HepG2 (cell line): ENCODE measurements at places on chromosomes 5 and 9. TPM values are rescaled to one million over a fixed set of nuclear protein-coding genes. Genes with fewer than 3 reads are reported as not detected.

Gene MEIKIN
- not detected in 2 replicates for total RNA-seq

Gene PCDHGB2
- total RNA-seq: 0.64 and 0.77 TPM in 2 replicates

Gene HAPLN1
- total RNA-seq: not detected in 2 replicates

Gene OBP2A
- not detected in 2 replicates for total RNA-seq

Gene TMEM215
- total RNA-seq: not detected in 2 replicates

Gene TNC
- total RNA-seq: not detected in 2 replicates

Gene KIF4B
- 0.04 and 0.11 TPM in 2 replicates for total RNA-seq

Gene TXNDC8
- not detected in 2 replicates for total RNA-seq

Gene OTULINL
- total RNA-seq: 0.36 and 0.40 TPM in 2 replicates

Gene LRRC19
- not detected in 2 replicates for total RNA-seq

Gene ZFP37
- total RNA-seq: 3.7 and 5.6 TPM in 2 replicates

Gene GRM6
- not detected in 2 replicates for total RNA-seq

Gene TSSK1B
- total RNA-seq: not detected in 2 replicates

Gene PIP5K1B
- 15.8 and 20.9 TPM in 2 replicates for total RNA-seq

Gene OR13C4
- total RNA-seq: not detected in 2 replicates

Gene GRXCR2
- total RNA-seq: not detected in 2 replicates

Gene PLPP7
- 0.66 and 1.2 TPM in 2 replicates for total RNA-seq

Gene SLC25A51
- total RNA-seq: 37.7 and 40.7 TPM in 2 replicates

Gene GPR150
- total RNA-seq: not detected in 2 replicates

Gene ADAMTS12
- not detected in 2 replicates for total RNA-seq

Gene DND1
- total RNA-seq: 0.17 and 0.55 TPM in 2 replicates

Gene RRAGA
- 37.5 and 56.9 TPM in 2 replicates for total RNA-seq

Gene PCDH12
- not detected in 2 replicates for total RNA-seq

Gene IL31RA
- not detected in 2 replicates for total RNA-seq

Gene CTXN3
- total RNA-seq: not detected in 2 replicates

Gene PCDHGA2
- 0.04 TPM in 1 of 2 replicates, not detected in the other for total RNA-seq

Gene FBP1
- total RNA-seq: 0.28 and 0.29 TPM in 2 replicates

Gene GARNL3
- 6.0 and 11.0 TPM in 2 replicates for total RNA-seq

Gene PCDHGA7
- 0.17 and 0.31 TPM in 2 replicates for total RNA-seq

Gene FOXD4
- 0.18 TPM in 1 of 2 replicates, not detected in the other for total RNA-seq

Gene ADAMTS6
- total RNA-seq: 0.93 and 3.1 TPM in 2 replicates

Gene DOK3
- total RNA-seq: 0.48 and 1.4 TPM in 2 replicates

Gene CDC20B
- total RNA-seq: not detected in 2 replicates

Gene IL9
- total RNA-seq: not detected in 2 replicates

Gene SPATA31A3
- total RNA-seq: not detected in 2 replicates

Gene NOXA1
- 0.63 and 1.2 TPM in 2 replicates for total RNA-seq

Gene GAPT
- total RNA-seq: not detected in 2 replicates

Gene INSYN2B
- not detected in 2 replicates for total RNA-seq

Gene SPINK4
- 0.53 and 0.98 TPM in 2 replicates for total RNA-seq

Gene GHR
- not detected in 2 replicates for total RNA-seq

Gene TAF11L5
- not detected in 2 replicates for total RNA-seq

Gene SPINK6
- not detected in 2 replicates for total RNA-seq

Gene MPDZ
- 11.1 and 14.7 TPM in 2 replicates for total RNA-seq

Gene LCN12
- 1.2 and 3.4 TPM in 2 replicates for total RNA-seq

Gene PRELID2
- 20.3 and 22.9 TPM in 2 replicates for total RNA-seq

Gene GNA14
- total RNA-seq: not detected in 2 replicates

Gene RNF20
- total RNA-seq: 37.6 and 56.0 TPM in 2 replicates

Gene PRUNE2
- total RNA-seq: 0.02 TPM in 1 of 2 replicates, not detected in the other

Gene NEURL1B
- total RNA-seq: 0.09 and 0.11 TPM in 2 replicates

Gene CCDC152
- 0.15 and 0.20 TPM in 2 replicates for total RNA-seq

Gene CNOT8
- total RNA-seq: 37.1 and 50.3 TPM in 2 replicates

Gene FAM200C
- 4.7 and 6.4 TPM in 2 replicates for total RNA-seq

Gene PCDHGA5
- 0.11 and 0.27 TPM in 2 replicates for total RNA-seq
